A549 treated with ZK216348 at 1 μM for 4 hours (cell line): ENCODE measurements at places on chromosomes 6 and 20. TPM values are rescaled to one million over a fixed set of nuclear protein-coding genes. Genes with fewer than 3 reads are reported as not detected.

Gene RCAN2
- total RNA-seq, result not detected in 5 replicates

Gene PAQR8
- 0.79 to 1.3 TPM (median 1.0 TPM) in 5 replicates for total RNA-seq

Gene CBLN4
- not detected in 5 replicates for total RNA-seq

Gene CCR6
- total RNA-seq, result 0.09 to 0.14 TPM in 2 of 5 replicates, not detected in the others

Gene CRIP3
- 0.28 to 0.64 TPM (median 0.44 TPM) in 4 of 5 replicates, not detected in the other for total RNA-seq

Gene BTNL2
- not detected in 5 replicates for total RNA-seq

Gene TRIM40
- total RNA-seq, result not detected in 5 replicates

Gene TINAG
- total RNA-seq, result not detected in 5 replicates

Gene BNIP5
- not detected in 5 replicates for total RNA-seq

Gene RAB44
- 0.06 to 0.09 TPM (median 0.07 TPM) in 3 of 5 replicates, not detected in the others for total RNA-seq

Gene FAM184A
- not detected in 5 replicates for total RNA-seq

Gene BANF2
- not detected in 5 replicates for total RNA-seq

Gene SLCO4A1
- 6.4 to 11.6 TPM (median 9.4 TPM) in 5 replicates for total RNA-seq

Gene NNAT
- total RNA-seq, result not detected in 5 replicates
